HT1080 (cell line): ENCODE measurements at places on chromosomes 7 and 10. TPM values are rescaled to one million over a fixed set of nuclear protein-coding genes. Genes with fewer than 3 reads are reported as not detected.

ACTL6B gene
- not detected in 2 replicates for total RNA-seq

NME8 gene
- total RNA-seq = not detected in 2 replicates

KBTBD2 gene
- 28.0 and 32.9 TPM in 2 replicates for total RNA-seq

SND1 gene
- 145 TPM in 2 replicates for total RNA-seq

CUX1 gene
- total RNA-seq = 12.9 and 21.2 TPM in 2 replicates

RBM20 gene
- total RNA-seq = 0.27 and 0.40 TPM in 2 replicates

POLD2 gene
- 163 and 192 TPM in 2 replicates for total RNA-seq

HERPUD2 gene
- 15.5 and 16.9 TPM in 2 replicates for total RNA-seq

C7orf57 gene
- 1.2 TPM in 1 of 2 replicates, not detected in the other for total RNA-seq

TWIST1 gene
- 19.1 and 19.3 TPM in 2 replicates for total RNA-seq

AOC1 gene
- not detected in 2 replicates for total RNA-seq

CH25H gene
- total RNA-seq = not detected in 2 replicates
